Tongue (tissue), 3 donors: ENCODE measurements at places on chromosomes 13 and 19. TPM values are rescaled to one million over a fixed set of nuclear protein-coding genes. Genes with fewer than 3 reads are reported as not detected.
A peak's percentile ranks its signal among the peaks of the same experiment; 100 is the strongest.

- DNase-seq: peak; percentile 8
These were observed 55.4 kb downstream of the INTS6 start for GRCh38 chr13:51397262-51397941.

DNA sequence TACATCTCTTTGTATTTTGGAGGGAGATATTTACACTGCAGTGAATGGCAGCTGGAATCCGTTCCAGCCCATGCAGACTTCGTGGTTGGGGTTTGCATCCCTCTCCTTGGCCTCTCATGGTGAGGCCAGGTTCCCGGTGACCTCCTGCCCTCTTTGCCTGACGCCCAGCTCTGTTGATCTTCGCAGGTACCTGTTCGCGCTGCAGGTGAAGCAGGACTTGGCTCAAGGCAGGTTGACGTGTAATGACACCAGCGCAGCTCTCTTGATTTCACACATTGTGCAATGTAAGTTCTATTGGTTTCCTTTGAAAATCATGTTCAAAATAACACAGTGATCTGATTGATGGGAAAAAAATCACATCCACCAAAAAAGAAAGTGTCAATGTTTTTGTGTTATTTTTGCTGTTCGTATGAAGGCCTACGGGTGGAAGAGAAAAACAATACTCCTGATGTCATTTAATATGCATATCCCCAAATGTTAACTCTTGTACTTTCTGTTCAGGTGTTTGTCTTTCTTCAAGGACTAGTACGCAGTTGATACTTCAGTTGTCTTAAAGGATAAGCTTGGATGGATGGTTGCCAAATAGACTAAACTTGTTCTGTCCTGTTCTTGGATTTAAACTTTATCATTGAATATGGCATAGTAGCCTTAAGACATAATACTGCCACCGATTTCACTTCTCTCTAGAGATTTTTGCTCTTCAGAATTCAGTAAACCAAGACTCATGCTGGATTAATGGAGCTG is 199.1 kb downstream of the STK24 start:
- peak; percentile 64 for DNase-seq

DNA sequence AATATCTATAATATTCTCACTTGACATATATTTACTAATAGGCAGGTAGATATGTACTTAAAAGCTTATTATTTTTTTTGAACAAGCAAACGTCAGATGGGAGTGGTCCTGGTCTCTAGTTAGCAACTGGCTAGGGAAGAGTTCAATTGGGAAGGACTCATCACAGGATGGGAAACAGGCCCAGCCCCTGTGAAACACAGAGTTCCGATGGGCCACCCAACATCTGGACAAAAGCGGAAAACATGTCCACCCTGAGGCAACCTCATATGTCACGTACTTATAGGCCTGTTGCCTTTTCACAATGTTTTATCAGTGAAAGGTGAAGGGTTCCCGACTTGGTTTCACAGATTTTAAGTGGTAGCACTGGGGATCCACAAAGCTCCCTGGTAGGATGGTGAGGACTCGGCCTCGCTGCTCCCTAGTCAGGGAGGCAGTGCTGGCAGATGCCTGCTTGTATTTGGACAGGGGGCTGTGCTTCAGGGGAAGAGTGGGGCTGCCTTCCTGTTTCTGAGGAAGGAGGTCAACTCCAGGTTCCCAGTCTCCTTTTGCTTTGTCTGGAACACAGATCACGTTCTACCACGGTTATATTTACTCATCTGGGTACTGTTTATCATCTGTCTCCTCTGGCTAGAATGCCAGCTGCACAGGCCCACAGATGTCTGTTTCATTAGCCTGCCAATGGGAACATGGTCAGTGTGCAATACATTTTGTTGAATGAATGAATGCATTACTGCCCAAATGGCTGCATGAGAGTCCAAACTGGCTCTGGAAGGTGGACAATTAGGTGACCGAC is 49.4 kb upstream of the SLC15A1 start:
- no peak for DNase-seq

- DNase-seq: no peak
These were observed 221.1 kb downstream of the DNAJC15 start for GRCh38 chr13:43244481-43244880.

DNA sequence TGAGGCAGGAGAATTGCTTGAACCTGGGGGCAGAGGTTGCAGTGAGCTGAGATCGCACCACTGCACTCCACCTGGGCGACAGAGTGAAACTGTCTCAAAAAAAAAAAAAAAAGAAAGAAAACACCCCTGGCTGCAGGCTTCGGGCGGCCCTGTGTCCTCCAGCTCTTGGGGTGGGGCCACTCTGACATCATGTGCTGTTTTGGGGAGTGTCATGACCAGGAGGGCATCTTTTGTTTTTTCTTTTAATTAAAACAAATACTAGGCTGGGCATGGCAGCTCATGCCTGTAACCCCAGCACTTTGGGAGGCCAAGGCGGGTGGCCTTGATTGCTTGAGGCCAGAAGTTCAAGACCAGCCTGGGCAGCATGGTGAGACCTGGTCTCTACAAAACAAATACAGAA is 52.1 kb downstream of the KDM4B start:
- no peak for DNase-seq

DNA sequence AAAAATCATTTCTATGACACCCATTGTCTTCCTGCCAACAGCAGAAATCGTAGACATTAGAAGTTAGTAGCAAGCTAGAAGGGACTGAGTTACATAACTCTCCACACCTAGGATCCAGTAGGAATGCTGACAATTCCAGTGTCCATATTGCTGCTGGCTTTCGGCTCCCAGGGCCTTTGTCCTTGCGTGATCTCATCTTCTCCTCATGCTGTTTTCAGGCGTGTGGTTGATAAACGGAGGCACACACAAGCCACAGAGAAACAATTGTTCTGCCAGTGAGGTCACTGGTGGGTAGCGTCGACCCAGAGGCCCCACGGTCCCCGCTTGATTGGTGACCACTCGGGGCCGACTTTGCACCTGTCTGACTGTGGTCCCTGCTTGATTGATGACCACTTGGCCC is 31.6 kb upstream of the F7 start:
- no peak for DNase-seq

- no peak for DNase-seq
These were observed 15.5 kb upstream of the ZNF112 start for GRCh38 chr19:44371815-44372480.

DNA sequence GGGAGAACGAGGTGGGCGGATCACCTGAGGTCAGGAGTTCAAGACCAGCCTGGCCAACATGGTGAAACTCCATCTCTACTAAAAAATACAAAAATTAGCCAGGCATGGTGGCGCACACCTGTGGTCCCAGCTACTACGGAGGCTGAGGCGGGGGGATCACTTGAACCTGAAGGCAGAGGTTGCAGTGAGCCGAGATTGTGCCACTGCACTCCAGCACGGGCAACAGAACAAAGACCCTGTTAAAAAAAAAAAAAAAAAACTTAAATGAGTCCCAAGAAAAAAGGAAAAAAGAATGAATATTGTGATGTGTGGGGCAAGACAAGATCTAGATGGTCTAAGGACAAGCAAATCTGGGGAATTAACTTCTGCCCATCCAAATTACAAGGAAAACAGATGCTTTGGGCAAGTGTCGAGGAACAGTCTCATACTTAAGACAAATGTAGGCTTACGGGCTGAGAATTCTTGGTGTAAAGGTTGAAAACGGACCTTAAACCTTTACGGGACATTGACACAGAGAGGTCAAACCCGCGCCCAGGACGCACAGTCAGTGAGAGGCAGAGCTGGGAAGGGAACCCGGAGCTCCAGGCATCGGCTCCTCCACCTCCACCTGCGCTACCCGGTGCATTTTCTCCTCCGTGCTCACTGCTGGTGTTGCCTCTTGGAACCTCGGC is 656 bp upstream of the ZNF324 start:
- DNase-seq: no peak

DNA sequence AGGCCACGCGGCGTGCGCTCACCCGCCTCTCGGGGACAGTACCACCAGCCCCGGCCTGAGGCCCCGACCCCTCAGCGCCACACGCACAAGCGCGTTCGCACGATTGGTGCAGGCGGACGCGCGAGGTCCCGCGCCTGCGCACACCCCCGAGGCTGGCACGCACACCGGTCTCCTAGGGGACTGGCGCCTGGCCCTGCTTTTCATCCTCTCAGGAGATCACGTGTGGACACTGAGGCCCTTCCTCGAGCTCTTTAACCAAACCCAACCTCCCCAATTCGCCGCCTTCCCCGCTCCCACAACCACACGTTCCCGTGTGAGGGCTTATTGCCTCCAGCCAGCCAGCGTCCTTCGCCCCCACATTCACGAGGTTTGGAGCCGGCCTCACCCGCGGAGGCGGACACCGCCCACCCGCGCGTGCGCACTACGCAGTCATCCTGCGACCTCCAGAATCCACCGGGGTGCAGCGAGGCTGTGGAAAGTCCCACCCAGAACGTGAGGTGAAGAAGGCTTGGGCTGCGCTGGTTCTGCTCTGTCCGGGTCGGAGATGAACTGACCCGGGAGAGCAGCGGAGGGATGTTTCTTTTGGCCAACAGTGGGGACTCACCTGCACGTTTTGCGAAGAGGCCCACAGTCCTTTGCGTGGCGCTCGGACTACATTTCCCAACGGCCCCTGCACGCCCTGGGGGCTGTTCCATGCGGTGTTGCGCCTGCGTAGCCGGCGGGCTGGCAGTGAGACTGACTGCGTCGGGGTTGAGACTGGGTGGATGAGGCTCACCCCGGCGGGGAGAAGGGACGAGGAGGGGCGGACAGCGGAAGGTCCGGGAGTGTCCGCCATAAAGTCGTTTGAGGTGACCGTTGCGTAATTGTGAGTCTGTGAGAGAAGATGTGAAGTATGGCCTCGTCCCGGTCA is 539 bp upstream of the ZNF667 start:
- peak; percentile 96 for DNase-seq

DNA sequence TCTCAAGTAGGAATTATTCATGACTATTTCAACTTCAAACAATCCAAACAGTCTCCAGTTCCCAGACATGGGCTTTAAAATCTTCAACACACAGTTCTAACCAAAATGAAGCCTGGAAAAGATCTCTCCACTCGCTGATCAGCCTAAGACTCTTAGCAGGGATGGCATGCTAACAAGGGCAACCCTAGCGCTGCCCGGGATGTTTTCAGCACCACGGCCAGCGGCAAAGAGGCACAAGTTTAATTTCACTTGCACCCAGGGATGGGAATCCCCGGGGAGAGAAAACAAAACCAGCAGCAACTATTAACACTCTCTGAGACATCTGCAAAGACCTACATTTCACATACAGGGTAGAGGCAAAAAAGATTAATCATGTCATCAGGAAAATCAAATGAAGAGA is 43.0 kb downstream of the CACNA1A start:
- DNase-seq: peak; percentile 45

GRCh38 chr13:19782049-19782726 is 557 bp downstream of the PSPC1 start:
- peak; percentile 69 for DNase-seq

NCR1 gene
- total RNA-seq: not detected

PDX1 gene
- total RNA-seq: not detected

PRR22 gene
- not detected for total RNA-seq

SLC25A41 gene
- total RNA-seq: 0.41 TPM

MEIOSIN gene
- not detected for total RNA-seq

PTH2 gene
- not detected for total RNA-seq

MAST3 gene
- total RNA-seq: 4.9 TPM
